ENCODE measurements at places on chromosomes 11 and 22.
A peak's percentile ranks its signal among the peaks of the same experiment; 100 is the strongest.

DNA sequence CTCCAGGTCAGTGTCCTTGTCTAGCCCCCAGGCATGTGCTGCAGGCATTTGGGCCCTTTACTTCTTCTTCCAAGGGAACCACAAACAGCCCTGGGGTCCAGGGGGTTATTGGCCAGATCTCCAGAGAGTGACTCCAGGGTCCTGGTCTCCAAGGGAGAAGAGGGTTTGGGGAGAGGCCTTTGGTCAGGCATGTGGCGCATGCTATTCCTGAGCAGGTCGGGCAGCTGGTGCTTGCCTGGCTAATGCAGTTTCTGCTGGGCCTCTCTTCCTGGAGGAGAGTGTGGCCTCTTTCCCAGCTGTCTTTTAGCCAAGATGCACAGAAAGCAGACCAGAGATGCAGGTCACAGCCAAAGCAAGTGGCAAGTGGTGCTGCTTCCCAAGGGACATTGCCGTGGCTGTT lies 3.8 kb upstream of the RFPL2 start:
- ATAC-seq: no peak
- no peak overlapping the region for H3K27ac ChIP-seq
- no peak overlapping the region for H3K4me3 ChIP-seq
- H3K4me1 ChIP-seq: no peaks in the 10 kb centered on the region

DNA sequence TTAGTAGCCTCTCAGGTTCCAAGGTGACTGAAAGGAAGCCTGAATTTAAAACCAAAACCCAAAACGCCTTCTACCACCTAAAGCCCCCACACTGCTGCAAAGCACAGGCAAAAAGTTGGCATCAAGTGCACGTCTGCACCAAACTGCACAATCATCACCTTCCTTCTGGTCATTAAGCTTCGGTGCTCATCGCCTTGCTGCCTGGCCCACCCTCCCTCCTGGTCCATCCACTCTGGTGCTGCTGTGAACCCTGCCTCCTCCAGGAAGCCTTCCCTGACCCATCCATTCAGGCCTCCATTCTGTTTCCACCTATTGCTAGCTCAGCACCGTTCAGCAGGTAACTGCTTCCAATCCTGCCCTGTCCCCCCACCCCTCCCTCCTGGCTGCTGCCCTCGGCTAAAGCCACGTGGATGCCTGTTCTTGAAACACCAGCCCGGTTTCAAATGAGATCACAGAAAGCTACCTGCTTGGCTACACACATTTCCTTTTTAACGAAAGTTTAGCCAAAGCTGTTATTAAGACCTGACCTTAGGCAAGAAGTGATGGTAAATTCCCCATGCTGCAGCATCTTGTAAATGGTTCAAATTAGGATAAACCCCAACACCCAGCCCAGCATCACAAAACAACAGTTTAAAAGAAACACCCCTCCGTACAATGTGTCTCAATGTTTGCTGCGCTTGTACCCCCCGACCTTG lies 53.8 kb upstream of the CD5 start:
- ATAC-seq: no peak
- no peaks in the 10 kb centered on the region for H3K36me3 ChIP-seq
- no peak overlapping the region for H3K4me3 ChIP-seq
- H3K4me1 ChIP-seq: no peaks in the 10 kb centered on the region

DNA sequence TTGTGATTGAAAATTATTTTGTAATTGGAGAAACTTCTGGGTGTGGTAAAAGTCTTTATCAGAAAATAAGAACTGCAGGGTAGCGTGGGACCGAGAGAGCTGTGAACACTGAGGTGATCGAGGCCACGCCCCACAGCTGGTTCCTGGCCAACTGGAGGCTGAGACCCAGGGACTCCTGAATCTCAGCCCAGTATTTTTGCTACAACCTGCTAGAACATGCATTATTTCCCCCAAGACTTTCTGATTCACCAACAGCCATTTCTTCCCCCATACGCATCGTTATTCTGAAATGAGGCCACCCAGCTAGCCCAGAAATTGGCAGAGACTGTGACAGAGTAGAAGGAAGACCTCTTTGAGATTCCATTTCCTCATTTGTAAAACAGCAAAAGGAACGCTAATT lies 3.4 kb upstream of the FGF19 start:
- H3K4me3 ChIP-seq: no peak overlapping the region
- ATAC-seq: no peak
- H3K27ac ChIP-seq: no peak overlapping the region
- no peaks in the 10 kb centered on the region for H3K4me1 ChIP-seq
- H3K27me3 ChIP-seq: peaks cover 91% of the 10 kb centered on the region

DNA sequence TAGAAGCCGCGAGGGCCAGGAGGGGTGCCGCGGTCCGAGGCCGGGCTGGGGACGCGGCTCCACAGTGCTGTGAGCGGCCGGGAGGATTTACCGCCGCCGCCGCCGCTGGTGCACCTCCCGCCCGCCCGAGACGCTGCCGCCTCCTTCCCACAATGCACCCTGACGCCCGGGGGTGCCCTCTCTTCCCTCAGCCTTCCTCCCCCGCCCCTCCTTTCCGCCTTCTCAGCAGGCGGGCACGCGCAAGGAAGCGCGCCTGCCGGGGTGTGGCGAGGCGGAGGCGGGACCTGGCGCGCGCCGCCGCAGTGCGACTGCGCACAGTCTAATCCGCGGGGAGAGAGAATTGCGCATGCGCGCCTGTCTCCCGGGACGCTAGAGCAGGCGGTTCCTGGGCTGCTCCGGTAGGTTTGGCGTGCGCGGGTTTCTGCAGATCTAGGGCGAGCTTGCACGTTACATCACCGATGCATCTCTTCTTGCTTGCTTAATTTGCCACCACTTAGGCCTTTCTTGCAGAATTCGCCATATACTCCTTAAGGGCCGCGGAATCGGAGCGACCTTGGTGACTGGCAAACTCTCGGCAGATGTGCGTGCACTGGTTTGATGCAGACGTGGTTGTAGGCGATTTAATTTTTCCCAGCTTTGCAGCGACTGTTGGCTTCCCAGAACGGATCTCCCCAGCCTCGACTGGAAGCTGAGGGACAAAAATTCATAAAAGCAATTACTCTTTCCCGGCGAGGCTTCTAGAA lies at the start of the genes GVQW3 and THAP12:
Gene GVQW3 (plus strand): TSS at position 347 of the 743 bp plus-strand sequence. CDS start 506 bp downstream, outside the sequence.
Gene THAP12 (minus strand): TSS at position 156 of the 743 bp plus-strand sequence. CDS start 296 bp downstream, outside the sequence.
- peak within 1 kb of the TSS; percentile 82 for H3K4me3 ChIP-seq
- H3K36me3 ChIP-seq: peaks cover 9% of the 10 kb centered on the region
- peak within 1 kb of the TSS; percentile 88 for H3K27ac ChIP-seq
- H3K27me3 ChIP-seq: no peaks in the 10 kb centered on the region
- ATAC-seq: peak; percentile 96

DNA sequence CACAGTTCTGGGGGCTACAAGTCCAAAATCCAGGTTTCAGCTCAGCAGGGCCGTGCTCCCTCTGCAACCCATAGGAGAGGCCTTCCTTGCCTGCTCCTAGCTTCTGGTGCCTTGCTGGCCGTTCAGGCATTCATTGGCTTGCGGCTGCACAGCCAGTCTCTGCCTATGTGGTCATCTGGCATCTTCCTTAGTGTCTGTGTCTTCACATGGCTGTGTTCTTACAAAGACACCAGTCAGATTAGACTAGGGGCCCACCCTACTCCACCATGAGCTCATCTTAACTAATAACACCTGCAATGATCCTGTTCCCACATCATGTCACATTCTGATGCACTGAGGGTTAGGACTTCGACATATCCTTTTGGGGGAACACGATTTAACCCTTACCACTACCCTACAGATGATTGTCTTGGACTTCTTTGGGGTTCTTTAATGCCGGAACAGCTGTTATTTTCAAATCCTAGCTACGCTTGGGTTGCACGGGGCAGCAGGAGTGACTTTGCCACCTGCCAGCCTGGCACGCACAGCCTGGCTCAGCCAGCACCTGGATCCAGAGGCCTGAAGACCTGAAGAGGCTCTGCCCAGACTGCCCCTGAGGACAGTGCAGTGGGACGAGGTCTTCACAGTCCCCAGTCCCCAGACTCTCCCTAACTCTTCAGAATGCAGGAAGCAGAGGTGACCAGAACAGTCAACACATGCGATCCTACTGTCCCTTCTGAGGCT lies 7.7 kb upstream of the NEAT1 start:
- ATAC-seq: no peak
- peak overlapping the region; percentile 97 for H3K27ac ChIP-seq
- H3K4me3 ChIP-seq: no peak overlapping the region
- peaks cover 36% of the 10 kb centered on the region for H3K36me3 ChIP-seq
- no peaks in the 10 kb centered on the region for H3K27me3 ChIP-seq

DNA sequence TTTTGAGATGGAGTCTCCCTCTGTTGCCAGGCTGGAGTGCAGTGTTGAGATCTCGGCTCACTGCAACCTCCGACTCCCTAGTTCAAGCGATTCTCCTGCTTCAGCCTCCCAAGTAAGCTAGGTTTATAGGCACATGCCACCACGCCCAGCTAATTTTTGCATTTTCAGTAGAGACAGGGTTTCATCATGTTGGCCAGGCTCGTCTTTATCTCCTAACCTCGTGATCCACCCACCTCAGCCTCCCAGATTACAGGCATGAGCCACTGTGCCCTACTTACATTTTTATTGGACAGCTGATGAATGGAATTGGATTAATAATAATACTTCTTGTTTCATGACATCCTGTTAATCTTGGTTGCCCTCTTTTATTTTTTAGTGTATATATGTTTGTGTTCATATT lies 3.0 kb upstream of the MRGPRD start:
- H3K27me3 ChIP-seq: no peaks in the 10 kb centered on the region
- ATAC-seq: no peak
- no peak overlapping the region for H3K4me3 ChIP-seq
- no peaks in the 10 kb centered on the region for H3K36me3 ChIP-seq
- H3K4me1 ChIP-seq: peaks cover 7% of the 10 kb centered on the region

DNA sequence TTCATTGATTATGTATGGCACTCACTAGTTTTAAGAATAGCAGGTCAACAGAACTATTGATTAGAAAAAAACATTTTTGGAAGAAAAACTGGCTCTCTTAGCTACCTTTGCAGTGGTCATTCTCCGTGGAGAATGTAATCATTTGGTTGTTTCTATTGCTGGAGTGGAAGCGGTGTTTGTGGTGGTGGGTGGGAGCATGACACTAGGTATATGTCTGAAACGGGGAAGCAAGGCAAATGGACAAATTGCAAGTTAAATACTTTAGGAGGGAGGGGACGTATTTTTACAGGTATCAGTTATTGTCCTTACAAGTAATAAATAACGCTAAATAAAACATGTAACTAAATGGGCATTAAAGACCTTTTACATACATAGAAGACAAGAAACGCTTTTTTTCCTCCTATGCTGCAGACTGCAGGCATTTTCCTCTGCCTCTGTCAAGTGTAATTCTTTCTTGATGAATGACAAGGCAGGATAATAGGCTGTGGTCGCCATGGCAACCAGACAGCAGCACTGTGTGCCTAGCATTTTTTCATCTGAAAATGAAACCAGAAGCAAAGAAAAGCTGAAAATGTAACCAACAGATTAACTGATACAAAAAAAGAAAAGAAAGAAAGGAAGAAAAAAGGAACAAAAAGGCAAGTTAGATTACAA lies 46.2 kb downstream of the BLID start:
- ATAC-seq: peak; percentile 80
- no peak overlapping the region for H3K4me3 ChIP-seq
- H3K4me1 ChIP-seq: peaks cover 15% of the 10 kb centered on the region
- no peak overlapping the region for H3K27ac ChIP-seq
- no peaks in the 10 kb centered on the region for H3K27me3 ChIP-seq

GRCh38 chr11:93517611-93518010 lies 25.6 kb downstream of the SMCO4 start:
- peaks cover 4% of the 10 kb centered on the region for H3K36me3 ChIP-seq
- no peak overlapping the region for H3K27ac ChIP-seq
- ATAC-seq: no peak
- no peaks in the 10 kb centered on the region for H3K4me1 ChIP-seq
- H3K4me3 ChIP-seq: no peak overlapping the region

- no peak overlapping the region for H3K4me3 ChIP-seq
- H3K27ac ChIP-seq: no peak overlapping the region
- no peaks in the 10 kb centered on the region for H3K36me3 ChIP-seq
- no peaks in the 10 kb centered on the region for H3K4me1 ChIP-seq
Observed at GRCh38 chr11:134555510-134555909, 143.5 kb upstream of the B3GAT1 start.

GRCh38 chr22:36155702-36156101 lies 4.9 kb downstream of the APOL3 start:
- H3K27me3 ChIP-seq: no peaks in the 10 kb centered on the region
- H3K36me3 ChIP-seq: no peaks in the 10 kb centered on the region
- H3K4me3 ChIP-seq: peak overlapping the region; percentile 53
- peaks cover 4% of the 10 kb centered on the region for H3K4me1 ChIP-seq
- H3K27ac ChIP-seq: peak overlapping the region; percentile 88

GRCh38 chr11:116170526-116171120 lies 602.2 kb downstream of the BUD13 start:
- no peak overlapping the region for H3K4me3 ChIP-seq
- peaks cover 12% of the 10 kb centered on the region for H3K27me3 ChIP-seq
- ATAC-seq: no peak
- no peaks in the 10 kb centered on the region for H3K36me3 ChIP-seq
- no peak overlapping the region for H3K27ac ChIP-seq

DNA sequence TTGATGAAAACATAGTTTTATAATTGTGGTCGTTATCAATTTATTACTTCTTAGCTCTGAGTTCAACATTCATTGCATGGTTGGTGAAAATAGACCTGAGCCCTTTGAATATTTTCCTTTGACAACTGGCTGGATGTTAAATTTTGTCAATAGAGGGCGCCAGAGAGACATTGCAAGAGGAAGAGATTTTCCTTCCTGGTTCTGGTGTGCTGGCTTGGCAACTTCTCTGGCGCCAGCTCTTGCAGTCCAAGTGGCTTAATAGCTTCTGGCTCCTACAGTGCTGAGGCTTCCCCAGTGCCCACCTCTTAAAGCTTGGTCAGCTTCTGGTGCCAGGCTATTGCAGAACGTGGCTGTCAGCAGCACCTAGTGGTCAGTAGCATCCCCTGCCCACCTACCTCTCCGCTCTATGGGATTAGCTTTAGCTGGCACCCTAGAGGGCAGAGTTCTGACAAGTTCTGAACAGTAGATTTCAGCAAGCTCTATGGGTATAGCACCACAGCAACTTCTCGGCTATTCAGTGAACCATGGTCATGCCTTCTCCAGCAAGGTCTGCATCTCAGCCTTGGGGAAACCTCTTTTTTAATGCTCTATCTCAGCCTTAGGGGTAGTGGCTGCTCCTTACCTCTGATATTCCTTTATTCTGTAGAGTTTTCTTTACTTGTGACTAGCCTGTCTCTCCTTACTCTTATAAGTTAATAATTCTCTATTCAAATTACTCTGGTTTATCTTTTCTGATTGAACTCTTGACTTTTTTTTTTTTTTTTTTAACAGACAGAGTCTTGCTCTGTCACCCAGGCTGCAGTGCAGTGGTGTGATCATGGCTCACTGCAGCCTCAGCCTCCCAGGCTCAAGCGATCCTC lies 59.4 kb downstream of the ACER3 start:
- ATAC-seq: peak; percentile 84
- H3K4me3 ChIP-seq: no peak overlapping the region
- no peaks in the 10 kb centered on the region for H3K27me3 ChIP-seq
- H3K4me1 ChIP-seq: no peaks in the 10 kb centered on the region
- no peaks in the 10 kb centered on the region for H3K36me3 ChIP-seq

DNA sequence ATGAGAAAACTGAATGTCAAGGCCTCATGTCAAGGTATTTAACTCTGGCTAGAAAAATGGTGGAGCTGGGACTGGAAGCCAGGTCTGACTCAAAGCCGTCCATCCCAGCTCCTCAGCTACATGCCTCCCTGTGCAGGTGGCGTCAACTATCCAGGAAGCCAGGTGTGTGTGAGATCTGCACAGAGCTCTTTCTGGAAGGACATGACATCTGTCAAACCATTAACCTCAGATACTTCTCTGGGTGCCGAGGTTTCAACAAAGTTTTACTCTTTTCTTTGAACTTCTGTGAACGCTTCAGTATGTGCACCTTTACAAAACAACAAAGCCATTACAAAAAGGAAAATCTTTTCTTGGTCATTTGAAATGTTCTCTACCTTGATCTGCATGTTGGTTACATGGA lies 7.0 kb upstream of the CASTOR1 start:
- H3K4me3 ChIP-seq: no peak overlapping the region
- no peak overlapping the region for H3K27ac ChIP-seq
- ATAC-seq: no peak
- peaks cover 13% of the 10 kb centered on the region for H3K4me1 ChIP-seq

All from gastroesophageal sphincter (tissue), 4 donors.